ENCODE measurements at places on chromosomes 6 and 20.

DNA sequence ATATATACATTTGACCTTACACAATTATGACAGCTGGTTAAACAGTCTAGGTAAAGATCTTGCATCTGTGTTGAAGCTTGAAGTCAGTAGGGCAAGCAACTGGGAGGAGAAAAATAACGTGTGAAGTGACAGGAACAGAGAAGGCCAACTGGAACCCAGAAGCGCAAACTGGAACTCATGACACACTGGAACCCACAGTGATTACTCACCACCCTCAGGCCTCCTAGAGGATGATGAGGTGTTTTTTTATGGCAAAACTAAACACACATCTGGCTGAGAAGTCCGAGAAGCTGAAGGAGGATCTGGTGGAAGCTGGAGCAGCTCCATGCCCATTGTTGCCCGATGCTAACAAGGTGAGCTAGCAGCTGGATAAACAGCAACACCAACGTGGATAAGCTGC, 108.1 kb downstream of the TMEM200A start:
- no peak for DNase-seq

- no peak for DNase-seq
Observed at GRCh38 chr6:163826629-163827028, 412.1 kb downstream of the QKI start.

- DNase-seq = no peak
Observed at GRCh38 chr6:76026101-76026500, 46.4 kb downstream of the IMPG1 start.

DNA sequence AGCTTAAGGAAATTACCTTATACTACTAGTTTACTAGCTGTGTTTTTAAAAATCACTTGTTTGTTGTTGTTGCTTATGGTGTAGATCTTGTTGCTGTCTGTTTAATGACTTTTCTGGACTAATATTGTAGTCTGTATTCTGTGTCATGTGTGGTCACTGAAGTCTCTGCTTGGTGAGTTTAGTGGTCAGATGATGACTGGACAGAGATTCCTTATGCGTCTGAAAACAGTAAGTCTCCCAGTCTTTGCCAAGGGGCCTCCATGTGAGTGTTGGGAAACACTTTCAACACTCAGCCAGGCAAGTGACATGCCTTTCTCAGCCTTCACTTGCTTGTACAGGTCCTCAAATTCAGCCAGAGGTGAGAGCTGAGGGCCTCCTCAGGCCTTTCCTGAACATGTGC, 256.9 kb upstream of the RNF24 start:
- DNase-seq = no peak

DNA sequence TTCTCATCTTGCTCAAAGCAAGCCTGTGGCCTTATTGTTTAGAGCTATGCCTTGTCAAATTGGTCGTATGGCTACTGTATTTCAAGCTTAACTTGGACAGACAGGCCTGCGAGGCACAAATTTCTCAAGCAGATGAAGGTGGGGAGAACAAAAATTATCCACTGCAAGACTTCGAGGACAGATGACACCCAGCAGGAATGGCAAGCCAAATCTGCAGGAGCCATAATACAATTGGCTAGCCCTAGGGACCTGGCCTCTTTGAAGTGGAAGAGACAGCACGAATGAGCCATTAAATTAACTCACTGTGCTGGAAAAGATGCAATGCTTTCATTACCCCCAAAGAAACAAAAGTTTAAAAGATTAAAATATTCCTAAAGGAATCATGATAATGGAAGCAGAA, 5.0 kb upstream of the BLOC1S5 start:
- no peak for DNase-seq

- no peak for DNase-seq
Observed at GRCh38 chr6:14512246-14512645, 394.7 kb downstream of the CD83 start.

DNA sequence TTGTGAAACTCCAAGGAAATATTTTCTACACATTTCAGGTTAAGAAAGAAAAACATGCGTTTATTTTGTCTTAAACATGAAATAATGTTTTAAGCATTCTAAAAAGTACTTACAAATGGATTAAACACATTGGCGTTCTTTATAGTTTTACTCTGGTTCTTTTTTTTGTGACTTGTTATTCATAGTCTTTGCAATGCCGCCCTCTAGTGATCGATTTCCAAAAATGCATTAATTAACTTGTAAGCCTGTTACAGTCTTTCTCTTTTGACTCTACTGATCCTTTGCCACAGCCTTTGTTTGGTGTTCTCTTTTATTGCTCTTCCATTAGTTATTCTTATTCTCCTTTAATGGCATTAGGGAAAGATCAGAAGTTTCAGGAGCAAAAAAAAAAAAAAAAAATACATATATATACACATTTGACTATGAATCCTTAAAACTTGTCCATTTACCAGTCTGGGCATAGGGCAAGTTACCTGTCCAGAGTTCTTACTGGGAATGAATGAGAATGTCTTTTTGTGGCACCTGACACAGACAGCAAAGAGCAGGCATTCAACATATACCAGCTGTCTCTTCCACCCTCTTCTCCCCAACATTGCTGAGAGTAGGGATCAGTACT, 59.9 kb downstream of the MACROD2 start:
- no peak for DNase-seq

DNA sequence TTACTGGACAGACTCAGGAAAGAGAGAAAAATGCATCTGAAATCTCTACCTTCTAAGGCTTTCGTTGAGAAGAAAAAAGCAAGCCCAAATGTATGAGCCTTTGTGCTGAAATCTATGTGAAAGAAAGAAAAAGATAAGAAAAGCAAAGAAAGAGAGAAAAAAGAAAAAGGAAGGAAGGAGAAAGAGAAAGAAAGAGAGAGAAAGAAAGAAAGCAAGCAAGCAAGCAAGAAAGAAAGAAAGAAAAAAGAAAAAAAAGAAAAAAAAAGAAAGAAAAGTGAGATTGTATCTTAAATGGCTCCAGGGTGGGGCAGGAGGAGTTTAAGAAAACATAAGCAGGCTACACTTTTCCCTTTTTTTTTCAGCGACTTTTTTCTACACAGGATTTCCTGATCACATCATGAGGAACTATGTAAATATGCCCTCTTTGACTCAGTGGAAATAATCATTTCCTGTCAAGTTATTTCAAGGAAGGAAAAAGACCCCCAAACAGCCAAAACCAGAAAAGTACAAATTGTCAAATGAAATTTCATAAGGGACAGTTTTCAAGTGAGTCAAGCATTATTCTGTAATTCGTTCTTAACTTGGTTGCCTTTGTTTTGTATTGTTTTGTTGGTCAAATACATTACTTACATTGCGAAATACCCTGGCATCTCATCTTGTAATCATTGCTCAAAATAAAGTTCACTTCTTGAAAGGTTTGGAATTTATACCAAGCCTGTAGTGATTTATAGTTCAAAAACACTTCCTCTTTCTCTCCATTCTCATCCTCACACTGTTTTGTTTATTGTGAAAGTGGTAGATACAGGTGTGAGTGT, 79.5 kb upstream of the RNF217 start:
- no peak for DNase-seq

DNA sequence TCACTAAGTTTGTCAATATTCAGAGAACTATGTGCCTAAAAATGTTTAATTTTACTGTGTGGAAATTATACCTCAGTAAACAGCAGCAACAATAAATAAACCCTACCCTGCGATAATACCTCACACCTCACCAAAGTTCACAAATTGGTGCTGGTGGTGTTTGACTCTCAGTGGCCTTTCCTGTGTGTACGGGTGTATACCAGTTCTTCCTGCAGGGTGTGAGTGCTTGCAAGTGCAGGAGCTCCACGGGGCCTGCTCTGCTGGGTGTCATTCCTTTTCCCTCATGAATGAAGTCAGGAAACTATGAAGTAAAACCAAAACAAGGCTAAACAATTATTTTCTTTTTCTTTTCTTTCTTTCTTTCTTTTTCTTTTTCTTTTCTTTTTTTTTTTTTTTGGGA, 4.1 kb upstream of the ENPP5 start:
- DNase-seq = no peak

DNA sequence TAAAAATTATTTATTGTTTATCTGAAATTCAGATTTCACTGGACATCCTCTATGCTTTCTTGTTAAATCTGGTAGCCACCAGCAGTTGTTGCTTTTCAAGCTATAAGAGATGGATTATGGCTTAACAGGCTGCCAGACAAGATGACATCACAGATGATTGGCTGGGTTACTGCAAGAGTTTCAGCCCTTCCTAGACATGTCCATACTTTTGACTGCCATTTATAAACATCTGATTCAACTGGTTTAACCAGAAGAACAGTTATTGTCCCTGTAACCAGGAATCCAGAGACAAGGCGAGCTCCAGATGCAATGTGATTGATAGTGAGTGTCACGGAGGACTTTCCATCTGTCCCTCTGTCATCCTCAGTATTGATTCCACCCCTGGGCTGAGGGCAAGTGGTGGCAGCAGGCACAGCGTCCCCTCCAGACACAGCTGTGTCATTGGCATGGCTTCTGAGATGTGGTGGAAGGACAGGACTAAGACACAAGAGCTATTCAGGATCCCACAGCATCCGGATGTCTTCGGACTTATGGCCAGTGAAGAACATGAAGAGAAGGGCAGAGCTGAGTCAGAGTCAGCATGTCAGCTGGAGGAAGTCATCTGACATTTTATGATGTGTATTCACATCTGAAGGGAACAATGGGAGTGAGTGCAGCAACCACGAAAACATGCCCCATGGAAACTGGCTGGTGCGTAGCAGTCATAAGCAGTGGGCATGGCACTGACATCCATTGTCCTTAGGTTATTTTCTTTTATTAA, 284.5 kb upstream of the CDYL start:
- no peak for DNase-seq

DNA sequence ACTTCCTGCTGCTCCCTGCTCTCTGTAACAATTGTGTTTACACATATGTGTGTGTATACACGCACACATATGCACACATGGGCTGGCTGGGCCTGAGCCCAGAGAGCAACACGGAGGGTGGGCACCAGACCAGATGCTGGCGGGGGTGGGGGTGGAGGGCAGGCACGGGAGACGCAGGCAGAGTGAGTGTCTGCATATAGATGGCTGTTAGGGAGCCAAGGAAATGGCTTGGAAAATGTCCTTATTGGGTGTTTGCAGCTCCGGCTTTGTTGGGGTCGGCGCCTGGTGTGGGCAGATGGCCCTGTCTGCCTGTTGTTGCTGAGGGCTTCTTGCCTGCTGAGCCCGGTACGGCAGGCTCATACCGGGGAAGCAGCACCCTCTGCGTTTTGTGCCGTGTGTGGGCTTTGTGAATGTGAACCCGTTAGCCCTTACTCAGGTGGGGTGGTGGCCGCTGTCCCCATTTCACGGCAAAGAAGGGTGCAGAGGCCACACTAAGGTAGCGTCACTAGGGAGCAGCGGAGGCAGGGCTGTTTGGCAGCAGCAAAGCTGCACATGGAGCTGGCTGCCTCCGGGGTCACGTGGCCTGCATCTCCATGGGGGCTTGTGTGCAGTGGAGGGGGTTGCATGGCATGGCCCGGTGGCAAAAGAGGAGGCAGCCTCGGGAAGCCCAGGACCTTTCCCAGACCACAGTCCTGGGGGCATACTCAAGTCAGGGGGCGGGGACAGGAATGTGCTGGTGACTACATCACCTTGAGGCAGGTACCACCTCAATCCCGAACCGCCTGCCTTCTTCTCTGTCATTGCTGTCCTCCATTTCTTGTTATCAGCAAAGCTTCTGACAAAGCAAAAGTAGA, 47.4 kb upstream of the SRF start:
- no peak for DNase-seq

DNA sequence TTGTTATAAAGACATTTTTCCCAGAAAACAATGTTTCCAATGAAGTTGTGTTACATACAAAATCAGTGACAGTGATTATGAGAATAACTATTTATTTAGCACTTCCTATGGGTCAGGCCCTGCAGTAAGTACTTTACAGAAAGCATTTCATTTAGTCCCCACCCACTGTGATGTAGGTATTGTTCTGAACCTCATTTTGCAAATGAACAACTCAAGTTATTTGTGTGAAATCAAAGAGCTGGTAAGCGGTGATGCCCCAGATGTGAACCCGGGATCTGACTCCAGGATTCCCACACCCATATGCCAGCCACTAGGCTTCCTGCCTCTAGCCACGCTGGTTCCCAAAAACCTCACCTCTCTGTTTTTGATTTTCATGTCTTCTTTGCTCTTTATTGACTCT, 30.9 kb downstream of the FAXC start:
- DNase-seq = no peak

DNA sequence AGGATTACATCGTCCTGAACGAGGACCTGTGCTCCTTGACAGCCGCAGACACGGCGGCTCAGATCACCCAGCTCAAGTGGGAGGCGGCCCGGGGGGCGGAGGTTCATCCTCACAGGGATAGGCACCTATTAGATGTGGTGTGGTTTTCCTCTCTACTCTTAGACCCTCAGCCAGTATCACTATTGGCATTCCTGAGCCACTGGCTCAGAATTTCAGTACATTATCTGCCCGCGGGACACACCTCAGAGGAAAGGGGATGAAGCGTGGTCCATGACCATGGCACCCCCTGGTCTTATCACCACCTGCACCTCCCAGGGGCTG, 34.6 kb upstream of the HLA-G start:
- no peak for DNase-seq

GRCh38 chr20:58742668-58743566, 50.3 kb downstream of the NPEPL1 start:
- DNase-seq = no peak

- DNase-seq = no peak
Observed at GRCh38 chr6:134750669-134751068, 199.2 kb downstream of the ALDH8A1 start.

DNA sequence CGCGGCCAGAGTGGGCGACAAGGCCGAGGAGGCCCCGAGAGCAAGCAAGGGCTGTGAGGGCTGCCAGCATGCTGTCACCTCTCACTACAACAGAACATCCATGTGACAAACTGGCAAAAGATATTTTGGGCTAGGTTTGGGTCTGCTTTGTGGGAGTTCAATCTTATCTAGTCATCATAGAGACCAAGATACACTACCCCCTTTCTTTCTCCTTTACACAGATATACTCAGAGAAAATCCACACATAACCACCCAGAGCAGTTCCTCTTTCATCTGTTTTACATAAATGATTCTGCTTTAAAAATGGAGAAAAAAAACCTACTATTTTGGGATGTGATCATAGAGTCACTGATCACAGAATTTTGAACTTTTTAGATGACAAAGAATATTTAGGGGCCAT, 16.8 kb downstream of the SOX4 start:
- no peak for DNase-seq

DNA sequence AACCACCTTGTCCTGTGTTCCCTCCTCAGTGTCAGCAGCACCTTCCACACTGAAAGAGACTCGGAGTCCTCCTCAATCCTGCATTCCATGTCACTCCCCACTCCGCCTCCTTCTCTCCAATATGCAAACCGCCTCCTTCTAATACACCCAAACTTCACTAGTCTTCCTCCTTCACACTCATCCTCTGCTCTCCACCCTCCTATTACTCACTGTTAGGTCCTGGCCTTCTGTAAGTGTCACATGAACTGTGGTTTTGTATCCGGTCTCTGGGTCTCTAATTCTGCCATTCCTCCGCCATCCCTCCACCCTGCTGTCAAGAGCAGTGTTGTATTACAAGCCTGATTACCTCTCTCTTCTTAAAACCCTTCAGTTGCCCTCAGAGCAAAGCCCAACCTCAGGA, 200.5 kb upstream of the CDYL start:
- DNase-seq = no peak

Measured in activated CD8-positive, alpha-beta memory T cell treated with anti-CD3 and anti-CD28 coated beads, Interleukin-2, amount 50 U/mL, for 4 hours (primary cell).